ENCODE measurements at places on chromosomes 5 and 9.

- DNase-seq = no peak
These were observed at the start of gene COL15A1 for GRCh38 chr9:98943682-98944056. TSS of gene COL15A1 (plus strand) at chr9:98943907. CDS start at chr9:98944062, 155 bp downstream.

DNA sequence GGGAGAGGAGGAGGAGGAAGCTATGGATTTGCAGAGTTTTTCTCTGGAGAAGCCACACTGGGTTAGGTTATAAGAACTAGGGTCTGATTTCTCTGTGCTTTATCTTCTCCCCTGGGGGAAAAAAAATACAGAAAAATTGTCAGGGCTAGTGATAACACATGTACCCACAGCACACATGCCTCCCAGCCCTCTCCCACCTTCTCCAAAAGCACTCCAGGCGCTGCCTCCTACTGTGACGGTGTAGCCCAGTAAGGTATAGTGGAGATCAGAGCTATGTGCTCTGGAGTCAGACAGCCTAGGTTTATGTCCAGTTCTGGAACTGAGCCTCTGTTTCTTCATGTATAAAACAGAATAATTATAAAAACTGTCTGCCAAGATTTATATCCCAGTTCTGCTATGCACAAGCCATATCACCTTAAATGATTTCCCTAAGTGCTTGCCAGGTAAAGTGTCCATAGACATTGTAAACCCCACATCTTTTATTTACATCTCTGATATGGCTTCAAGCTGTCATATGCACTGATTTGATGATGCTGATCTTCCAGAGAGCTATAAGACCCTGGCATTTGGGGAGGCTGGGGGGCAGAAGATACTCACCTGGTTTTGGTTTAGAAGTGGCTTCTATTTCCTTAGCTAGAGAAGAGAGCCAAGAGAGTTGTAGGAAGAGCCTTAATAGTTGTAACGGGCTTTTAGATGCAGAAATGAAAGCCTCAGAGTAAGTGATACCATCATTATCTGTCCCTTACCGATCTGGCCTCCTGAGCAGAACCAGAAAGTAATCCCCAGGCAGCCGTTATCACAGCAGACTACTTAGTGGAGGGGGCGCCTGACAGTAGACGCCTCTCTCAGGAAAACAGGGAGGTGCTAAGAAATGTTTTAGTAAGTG lies 7.6 kb downstream of the SLC1A3 start:
- no peak for DNase-seq

DNA sequence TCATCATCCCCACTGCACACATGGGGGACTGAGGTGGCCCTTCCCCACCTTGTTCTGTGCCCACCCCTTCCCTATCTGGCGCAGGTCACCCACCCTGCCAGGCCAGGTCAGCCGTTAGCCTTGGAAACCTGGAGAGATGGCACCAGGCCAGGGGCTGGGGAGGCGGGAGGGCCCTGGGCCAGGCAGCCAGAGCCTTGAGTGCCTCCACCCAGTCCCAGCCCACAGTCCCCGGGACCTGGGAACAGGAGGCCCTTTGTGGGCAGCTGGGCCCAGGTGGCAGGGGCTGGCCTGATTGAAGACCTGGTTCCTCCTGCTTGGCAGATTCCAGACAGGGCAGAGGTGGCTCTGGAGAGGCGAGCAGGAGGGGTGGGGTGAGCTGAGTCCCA lies 70.6 kb downstream of the LRSAM1 start:
- no peak for DNase-seq

DNA sequence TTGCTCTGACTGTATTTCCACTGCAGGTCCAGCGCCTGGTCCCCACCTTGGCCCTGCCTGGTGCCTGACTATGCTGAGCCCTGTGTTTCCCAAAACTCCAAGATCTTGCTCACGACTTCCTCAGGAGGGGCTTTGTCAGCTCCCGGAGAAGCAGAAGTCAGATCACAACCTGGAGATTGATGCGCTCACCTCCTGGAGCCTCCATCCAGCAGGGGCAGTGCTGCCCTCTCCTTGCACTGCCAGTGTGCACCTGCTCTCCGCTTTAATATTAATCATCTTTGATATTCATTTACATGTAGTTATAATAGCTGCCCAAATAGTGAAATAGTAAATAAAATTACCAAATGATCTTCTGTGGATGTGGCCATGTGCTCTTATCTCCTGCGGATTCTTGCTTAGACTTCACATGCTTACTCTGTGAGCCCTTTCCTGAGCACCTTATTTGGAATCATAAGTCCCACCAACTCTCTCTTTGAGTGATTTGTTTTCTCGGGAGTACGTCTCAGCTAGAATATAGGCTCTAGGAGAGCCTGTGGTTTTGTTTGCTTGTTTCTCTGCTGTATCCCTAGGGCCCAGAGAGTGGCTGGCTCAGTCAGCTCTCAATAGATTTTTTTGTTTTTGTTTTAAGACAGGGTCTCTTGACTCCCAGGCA lies 17.4 kb downstream of the MAML1 start:
- DNase-seq = no peak

- no peak for DNase-seq
These were observed 42.5 kb downstream of the TMEM167A start for GRCh38 chr5:83034528-83035207.

DNA sequence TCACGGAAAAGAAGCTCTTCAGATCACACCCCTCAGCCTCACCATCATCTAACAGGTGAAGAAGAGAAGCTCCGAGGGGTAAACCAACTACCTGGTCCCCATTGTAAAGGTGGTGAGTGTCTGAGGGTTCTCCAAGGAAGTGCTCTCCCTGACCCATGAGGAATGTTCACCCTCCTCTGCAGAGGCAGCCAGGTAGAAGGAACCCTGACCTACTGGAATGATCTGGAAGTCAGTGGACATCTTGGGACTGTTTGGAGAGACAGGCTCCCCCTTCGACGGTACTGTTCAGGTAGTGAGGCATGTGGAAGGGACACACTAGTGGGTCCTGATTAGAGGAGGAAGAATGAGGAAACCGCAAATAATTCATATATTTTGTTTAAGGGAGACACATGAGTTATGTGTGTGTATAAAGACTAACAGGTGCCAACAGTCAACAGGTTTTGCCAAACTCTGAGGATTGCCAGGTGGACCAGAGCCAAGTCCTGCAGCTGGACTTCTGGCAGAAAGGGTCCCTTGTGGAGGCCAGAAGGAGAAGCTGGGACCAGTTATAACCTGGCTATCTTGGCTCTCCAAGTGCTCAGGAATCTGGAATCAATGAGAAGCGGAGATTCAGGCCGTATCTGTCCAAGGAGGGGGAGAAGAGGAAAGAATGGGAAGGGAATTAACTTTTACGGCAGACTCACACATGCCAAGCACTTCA lies 3.0 kb upstream of the ZBTB34 start:
- no peak for DNase-seq

DNA sequence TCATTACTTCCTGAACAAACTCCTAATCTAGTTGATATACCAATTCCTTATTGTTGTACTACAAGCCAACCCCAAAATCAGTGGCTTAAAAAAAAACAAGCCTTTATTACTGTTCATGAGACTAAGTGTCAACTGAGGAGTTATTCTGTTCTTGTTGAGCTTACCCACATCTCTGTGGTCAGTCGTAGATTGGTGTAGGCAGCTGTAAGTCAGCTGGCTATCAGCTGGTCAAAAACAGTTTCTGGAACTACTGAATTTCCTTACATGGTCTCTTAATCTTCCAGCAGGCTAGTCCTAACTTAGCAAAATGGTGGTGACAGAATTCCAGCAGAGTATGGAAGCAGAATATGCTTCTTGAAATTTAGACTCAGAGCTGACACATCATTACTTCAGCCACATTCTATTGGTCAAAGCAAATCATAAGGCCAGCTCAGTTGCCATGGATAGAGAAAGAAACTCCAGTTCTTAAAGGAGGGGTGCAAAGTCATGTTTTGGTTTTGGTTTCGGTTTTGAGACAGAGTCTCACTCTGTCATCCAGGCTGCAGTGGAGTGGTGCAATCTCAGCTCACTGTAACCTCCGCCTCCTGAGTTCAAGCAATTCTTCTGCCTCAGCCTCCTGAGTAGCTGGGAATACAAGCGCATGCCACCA lies 386.1 kb upstream of the MPDZ start:
- no peak for DNase-seq

- no peak for DNase-seq
These were observed 39.9 kb upstream of the RETREG1 start for GRCh38 chr5:16656561-16657191.

- DNase-seq = no peak
These were observed 86.7 kb upstream of the SLC30A5 start for GRCh38 chr5:69007163-69007562.

GRCh38 chr9:84397822-84398221 lies 57.3 kb upstream of the SLC28A3 start:
- no peak for DNase-seq

DNA sequence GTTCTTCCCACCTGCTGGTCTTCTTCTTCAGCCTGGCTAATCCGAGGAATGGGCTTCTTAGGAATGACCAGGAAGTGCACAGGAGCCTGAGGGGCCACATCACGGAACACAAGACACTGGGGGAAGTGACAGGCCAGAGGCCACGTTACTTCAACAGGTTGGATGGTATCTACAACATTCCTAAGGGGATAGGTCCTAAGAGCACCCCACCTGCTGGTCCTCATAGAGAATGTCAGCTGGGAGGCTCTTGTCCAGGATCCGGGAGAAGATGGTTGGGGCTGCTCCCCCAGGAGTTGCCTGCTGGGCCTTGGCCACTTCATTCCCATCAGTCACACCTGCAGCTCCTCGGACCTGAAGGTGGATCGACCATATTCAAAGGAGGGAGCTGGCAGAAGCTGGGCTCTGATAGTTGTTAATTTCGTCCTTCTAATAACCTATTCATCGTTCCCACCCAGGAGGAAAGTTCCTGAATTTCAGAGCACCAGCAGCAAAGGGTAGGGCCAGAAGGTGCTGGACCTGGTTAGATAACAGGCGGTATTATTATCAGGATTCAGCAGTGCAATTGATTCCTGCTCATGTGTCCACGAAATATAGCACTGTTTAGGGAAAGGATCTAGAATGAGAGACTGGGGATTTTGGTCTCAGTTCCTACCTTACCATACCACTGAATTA lies 1.3 kb downstream of the HINT2 start:
- no peak for DNase-seq

DNA sequence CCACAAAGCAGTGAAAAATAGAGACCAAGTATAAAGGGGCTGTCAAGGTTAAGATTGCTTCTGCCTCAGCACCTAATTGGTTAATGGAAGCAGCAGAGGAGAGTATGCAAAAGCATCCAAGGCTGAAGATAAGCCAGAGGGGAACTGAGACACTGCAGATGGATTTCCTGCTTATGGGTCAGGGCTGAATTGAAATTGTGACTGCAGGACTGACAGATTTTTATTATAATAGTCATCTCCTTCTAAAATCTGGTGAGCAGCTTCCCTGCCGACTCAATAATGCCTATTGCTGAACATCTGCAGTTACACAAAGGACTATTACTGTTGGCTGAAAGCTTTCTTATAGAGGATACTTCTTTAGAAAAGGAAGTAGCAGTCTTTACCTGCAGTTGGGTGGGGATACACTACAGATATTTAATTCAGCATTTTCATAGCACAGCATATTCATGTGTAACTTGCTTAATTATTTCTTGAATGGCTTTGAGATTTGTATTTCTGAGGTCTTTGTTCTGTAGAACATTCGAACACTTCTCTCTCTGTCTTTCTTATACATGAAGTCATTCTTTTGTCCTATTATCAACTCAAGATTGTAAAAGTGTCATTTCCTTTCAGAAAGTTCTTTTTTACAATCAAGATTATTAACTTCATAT lies 363.0 kb upstream of the RIOK2 start:
- no peak for DNase-seq

GRCh38 chr9:14362175-14362574 lies 48.2 kb upstream of the NFIB start:
- no peak for DNase-seq

DNA sequence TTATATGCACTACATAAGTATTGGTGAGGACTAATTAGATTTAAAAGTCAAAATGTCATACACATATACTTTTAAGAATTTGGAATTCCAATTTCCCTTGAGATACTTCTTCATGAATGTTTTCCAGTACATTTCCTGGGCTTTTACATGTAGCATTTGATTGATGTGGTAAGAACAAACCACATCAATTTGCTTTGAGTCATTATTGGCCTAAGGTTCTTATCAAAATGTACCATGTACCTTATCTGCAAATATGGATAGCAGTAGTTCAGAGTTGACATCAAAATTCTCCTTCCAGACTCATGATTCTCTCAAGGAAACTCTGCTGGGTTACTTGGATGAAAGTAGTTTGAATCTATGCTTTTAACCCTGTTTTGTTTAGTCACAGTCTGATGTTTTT lies 2.5 kb downstream of the CAST start:
- no peak for DNase-seq

GRCh38 chr9:15524845-15525455 lies 14.2 kb upstream of the PSIP1 start:
- no peak for DNase-seq

DNA sequence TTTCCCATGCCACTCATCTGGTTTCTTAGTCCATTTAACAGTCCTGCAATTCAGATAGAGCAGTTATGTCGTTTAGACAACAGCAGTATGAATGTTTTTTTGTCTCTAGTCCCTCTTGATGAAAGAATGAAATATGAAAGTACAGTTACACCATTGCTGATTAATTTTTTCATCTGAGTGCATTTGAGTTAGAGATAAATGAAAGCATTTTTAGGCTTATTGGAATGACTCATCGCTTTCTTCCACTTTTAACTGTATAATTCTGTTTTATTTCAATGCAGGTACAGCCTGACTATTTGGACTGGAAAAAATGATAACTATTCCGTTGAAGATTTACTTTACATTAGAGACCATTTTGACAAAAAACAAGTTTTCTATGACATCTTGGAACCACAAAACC lies 28.7 kb downstream of the ANKRD34B start:
- no peak for DNase-seq

DNA sequence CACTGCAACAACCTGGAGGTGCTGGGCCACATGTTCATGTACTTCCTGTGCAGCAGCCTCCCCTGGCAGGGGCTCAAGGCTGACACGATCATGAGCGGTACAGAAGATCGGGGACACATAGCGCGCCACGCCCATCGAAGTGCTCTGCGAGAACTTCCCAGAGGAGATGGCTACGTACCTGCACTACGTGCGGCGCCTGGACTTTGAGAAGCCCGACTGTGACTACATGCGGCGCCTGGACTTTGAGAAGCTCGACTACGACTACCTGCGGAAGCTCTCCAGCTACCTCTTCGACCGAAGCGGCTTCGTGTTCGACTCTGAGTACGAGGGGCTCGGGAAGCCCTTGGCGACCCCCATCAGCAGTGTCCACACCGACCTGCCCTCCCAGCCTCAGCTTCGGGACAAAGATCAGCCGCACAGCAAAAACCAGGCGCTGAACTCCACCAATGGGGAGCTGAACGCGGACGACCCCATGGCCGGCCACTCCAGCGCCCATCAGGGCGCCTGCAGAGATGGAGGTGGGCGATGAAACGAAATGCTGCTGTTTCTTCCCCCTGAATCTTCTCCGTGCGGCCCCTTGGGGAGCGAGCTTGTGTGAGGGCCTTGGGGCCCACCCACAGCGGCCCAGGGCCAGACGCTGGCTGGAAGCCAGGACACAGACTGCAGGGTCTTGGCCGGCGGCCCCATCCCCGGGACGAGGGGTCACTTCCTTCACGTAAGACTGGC lies 56.5 kb downstream of the JAK2 start:
- DNase-seq = no peak

DNA sequence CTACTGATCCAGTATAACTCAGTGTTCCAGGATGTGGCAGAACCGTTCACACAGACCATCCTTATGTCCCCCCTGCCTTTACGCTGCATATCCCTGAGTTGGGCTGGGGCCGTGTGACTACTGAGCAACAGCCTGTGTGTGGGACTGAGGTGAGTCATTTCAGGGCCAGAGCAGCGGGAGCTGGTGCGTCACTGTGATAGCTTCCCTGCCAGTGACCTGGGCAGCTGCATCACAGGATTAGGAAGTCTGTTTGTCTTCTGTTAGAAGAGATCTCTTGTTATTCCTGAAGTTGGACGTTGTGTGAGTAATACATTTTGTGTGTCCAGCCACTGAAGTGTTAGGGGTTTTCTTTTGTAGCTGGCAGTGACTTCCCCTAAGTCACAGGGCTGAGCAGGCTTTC lies 35.6 kb downstream of the TPPP start:
- no peak for DNase-seq

Measured in GM12892 (cell line).